ENCODE measurements at places on chromosomes 7 and 10.

DNA sequence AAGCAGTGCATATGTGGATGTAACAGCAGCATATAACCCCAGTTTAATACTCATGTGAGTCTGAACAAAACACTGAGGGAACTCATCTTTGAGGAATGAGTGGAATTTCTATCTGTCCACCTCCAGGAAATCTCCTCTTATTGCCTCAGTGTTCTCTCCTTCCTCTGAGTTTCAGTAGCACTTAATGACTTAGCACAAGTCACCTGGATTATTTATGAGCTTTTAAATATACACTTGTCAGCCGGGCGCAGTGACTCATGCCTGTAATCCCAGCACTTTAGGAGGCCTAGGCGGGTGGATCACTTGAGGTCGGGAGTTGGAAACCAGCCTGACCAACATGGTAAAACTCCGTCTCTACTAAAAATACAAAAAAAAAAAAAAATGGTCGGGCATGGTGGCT is 4.3 kb downstream of the LRRC20 start:
- no peak for DNase-seq

DNA sequence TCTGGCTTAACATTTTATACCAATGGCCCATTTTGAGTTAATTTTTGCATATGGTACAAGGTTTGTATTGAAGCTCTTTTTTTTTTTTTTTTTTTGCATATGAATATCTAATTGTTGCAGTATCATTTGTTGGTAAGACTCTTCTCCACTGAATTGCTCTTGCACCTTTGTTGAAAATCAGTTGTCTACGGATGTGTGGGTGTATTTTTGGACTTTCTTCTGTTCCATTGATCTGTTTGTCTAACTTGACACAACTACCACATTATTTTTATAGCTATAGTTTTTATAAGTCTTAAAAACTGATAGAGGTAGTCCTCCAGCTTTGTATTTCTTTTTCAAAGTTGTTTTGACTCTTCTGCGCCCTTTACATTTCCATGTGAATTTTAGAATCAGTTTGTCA is 53.9 kb downstream of the AHCYL2 start:
- no peak for DNase-seq

DNA sequence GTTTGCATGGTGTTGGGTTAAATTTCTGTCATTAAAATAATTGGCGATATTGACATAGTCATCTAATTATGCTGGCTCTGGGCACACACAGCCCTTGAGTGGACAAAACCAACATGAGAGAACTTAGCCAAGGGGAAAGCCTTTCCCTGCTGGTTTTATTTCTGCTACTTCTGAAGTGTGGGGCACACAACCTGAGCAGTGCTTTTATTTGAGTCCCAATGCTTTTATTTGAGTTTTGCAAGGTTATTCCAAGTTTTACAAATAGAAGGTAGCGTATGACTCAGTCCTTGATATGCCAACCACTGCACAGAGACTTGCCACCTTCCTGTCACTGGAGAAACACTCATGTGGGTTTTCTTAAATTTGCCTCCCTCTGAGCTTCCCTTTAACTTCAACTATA is 145.7 kb downstream of the EGFR start:
- DNase-seq: no peak

- DNase-seq: no peak
These were observed 55.6 kb upstream of the NKX6-2 start for GRCh38 chr10:132841615-132841975.

- no peak for DNase-seq
These were observed 4.7 kb upstream of the OPN4 start for GRCh38 chr10:86649471-86650150.

DNA sequence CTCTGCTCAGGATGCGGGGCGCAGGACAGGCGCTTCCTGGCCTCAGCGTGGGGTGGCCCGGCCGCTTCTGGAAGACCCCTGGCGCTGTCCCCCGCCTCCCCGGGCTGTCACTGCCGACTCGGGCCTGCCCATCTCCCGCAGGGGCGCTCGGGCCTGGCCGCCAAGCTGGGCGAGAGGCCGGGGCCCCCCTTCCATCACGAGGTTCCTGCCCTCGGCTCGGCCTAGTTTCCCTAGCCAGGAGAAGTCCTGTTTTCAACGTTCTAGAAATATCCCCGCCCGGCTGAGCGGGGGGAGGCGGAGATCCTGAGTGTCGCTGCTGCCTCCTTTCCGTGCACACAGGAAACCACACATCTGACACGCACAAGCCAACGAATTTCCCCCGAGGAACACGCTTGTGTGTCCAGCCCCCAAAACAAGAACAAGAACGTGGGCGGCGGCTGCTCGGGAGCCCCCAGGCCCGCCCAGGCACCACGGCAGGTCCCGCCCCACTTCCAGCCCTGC is 33.7 kb downstream of the AP5Z1 start:
- no peak for DNase-seq

DNA sequence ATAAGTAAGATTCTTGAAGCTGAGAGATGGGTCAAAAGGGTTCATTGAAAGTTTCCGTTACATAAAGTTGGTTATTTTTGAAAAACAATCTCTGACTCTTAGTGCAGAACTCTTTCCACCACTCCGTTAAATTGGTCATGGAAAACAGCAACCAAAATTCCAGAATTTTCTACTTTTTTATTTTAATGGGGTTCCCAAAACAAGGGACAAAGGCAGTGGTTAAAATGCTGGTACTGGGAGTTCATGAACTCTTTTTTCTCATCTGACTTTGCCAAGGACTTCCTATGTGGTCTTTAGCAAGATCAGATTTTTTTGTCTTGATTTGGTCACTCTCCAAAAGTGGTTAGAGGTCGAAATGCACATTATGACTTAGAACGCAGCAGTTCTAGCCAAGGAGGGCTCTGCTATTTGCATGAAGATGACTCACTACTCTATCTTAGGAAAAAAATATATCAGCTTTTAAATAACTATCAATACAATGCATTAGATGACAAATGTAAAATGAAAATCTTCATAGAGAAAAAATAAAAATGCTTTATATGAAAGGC is 145.7 kb downstream of the REEP3 start:
- DNase-seq: no peak

- no peak for DNase-seq
These were observed 170.2 kb upstream of the HABP2 start for GRCh38 chr10:113382691-113383090.

DNA sequence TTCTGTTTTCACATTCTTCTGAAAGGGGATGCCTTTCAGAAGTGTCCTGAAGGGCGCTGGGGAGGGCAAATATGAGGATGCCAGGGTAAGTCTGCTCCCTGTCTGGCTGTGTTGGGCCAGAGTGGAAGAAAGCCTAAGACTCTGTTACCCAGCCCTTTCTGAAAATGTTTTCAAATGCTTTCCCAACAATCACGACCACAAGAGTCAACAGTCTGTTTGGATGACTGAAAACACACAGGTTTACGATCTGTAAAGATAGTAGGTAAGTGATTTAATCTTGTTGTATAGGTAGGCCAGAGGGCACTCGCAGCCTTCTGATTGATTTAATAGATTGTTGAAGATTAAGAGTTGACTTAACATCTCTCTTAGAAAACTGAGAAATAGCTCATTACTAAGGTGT is 13.2 kb downstream of the SGPL1 start:
- DNase-seq: no peak

GRCh38 chr7:1810961-1811849 is 141.1 kb downstream of the ELFN1 start:
- no peak for DNase-seq

DNA sequence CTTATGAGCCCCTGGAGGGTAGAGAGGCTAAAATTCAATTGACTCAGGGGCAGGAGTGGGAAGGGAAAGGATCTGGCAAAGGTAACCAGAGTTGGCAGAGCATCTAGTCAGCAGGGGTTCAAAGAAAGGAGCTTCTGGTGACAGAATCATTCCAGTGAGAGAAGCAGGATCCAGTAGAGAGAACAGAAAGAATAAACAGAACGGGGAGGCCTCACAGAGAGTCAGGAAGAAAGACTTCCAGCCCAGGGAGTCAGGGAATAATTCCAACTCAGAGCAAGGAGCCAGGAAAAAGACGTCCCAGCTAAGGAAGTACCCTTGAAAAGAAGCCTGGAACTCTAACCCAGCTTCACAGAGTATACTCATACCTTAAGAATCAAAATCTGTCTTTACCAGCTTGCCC is 66.6 kb upstream of the CPXM2 start:
- DNase-seq: no peak

- DNase-seq: no peak
These were observed 48.9 kb downstream of the CUZD1 start for GRCh38 chr10:122796796-122797195.

DNA sequence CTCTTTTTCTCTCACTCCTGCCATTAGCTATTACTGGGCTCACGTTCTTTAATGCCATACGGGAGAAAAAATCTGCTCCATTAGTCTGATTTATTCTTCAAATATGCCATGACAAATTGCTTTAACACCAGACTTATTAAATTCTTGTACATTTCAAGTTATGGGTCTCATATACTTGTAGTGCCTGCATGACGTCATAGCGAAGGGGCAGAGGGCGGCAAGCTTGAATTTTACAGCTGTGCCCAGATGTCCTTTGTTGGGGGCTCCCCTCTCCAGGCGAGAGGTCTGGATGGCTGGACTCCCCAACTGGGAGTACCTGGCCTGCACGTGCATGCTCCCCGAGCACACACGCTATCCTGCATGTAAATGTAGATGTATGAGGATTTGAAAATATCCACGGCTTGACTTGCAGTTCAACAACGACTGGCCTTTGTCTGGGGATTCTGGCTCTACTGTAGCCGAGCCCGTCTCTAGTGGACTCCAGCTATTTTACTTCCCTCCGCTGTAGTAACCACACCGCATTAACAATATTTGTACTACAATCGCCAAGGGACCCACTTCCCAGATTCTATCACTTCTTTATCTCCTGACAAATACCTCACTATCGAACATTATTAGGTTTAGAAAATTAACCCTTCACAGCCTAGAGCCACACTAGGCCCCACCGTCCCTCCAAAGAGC is 79.5 kb downstream of the EBF3 start:
- DNase-seq: no peak

- no peak for DNase-seq
These were observed 78.5 kb downstream of the TRIM24 start for GRCh38 chr7:138538518-138538917.

- no peak for DNase-seq
These were observed 4.4 kb upstream of the SMIM30 start for GRCh38 chr7:113122744-113123143.

DNA sequence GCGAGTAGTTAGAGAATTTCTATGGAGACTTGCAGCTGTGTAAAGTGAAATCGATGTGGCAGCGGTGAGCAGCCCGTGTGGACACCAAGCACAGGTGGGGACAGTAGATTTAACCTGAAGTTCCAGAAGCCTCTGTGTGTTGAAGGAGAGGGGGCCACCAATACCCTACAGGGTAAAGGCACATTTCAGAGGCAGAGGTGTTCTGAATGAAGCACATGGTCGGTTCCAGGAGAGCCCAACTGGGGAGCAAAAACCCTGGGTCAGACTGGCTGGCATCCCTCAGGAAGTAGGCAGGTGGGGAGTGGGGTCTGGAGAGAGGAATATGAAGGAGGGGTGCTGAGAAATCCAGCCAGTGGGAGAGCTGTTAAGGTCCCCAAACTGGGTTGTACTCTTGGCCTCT is 76.6 kb downstream of the CCDC3 start:
- no peak for DNase-seq

DNA sequence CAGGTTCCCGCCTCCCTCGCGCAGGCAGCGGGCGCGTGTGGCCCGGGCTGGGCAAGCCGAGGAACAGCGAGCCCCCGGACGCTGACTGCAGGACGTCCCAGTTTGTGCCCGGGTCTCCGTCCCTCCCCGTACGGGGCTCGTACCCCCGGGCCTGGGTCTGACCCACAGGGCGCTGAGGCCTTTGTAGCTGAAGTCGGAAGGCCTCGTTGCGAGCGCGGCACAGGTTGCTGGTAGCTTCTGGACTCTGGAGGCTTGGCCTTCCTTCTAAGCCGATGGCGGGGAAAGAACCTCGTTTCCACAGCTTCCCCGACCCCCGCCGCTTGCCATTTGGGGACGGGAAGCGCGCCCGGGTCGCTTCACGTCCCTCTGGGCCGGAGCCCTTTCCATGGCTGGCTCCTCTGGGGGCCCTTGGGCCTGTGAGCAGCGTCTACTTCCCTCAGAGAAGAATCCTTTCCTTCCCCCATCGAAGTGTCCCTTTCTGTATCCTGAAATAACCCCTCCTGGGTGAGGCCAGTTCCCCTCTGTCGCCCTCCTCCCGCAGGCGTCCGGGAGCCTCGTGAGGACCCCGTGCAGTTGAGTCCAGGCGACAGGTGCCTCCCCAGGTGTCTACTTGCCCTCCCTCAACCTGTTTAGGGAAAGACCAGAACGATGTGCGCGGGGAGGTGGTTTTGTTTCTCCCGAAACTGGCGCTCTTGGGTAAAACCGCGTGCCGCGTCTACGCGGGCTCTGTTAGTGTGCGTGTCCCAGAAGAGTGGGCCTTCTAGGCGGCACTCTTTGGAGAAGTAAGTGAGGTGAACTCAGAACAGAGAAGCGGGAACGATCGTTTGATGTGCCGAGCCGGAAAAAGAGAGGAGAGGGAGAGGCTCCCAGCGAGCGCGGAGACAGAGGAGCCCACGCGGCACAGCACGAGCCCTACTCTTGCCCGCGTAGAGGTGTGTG is 9.3 kb downstream of the EVX1 start:
- no peak for DNase-seq

Measured in WTC11 (cell line).